ENCODE measurements at places on chromosomes 3 and 15.

- DNase-seq, result no peak
Measured at GRCh38 chr15:99102332-99103235, 2.3 kb upstream of the SYNM start.

- no peak for DNase-seq
Measured at GRCh38 chr3:2656806-2657777, 453.1 kb downstream of the IL5RA start.

DNA sequence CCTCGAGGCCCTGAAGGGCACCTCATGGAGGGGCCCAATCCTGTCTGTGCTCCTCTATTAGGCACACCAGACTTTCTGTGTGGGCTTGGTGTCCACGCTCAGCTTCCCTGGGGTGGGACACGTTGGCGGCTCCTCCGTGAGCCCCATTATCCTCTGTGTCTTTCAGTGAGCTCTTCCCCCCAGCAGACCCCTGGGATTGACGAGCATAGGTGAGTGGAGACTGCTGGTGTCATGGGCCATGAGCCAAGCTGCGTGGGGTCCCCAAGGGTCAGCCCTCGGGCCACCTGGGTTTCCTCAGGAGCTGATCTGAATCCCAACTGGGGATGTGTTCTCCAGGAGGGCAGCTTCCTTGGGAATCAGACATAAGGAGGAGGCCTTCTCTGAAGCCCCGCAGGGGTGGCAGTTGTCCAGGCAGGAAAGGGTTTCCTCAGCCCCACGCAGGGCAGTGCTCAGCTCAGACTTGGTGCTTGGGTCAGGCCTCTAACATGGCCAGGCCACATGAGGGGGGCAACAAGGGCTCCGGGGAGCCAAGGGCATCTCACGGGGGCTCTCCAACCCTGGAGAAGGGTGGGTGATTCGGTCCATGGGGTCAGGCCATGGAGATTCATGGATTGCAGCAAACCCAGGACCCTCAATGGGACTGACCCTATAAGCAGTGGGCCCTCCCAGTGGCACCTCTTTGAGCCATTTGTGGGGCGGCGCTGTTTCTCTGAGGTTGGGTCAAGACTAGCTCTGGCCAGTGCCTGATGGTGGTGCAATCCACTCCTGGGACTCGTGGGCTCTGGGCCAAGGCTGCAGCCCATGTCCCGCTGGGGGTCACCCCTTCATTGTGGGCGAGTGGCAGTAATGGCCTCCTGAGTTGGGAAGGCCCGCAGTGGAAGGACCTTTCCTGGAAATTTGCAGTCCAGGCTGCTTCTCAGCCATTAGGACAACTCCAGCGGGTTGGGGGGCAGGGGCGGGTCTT is 222.5 kb downstream of the SNRPN start:
- DNase-seq, result no peak

- no peak for DNase-seq
Measured at GRCh38 chr3:113659996-113660395, 36.4 kb downstream of the USF3 start.

GRCh38 chr3:49164983-49165720 is 979 bp downstream of the CCDC71 start:
- DNase-seq, result no peak

- DNase-seq, result no peak
Measured at GRCh38 chr15:35198197-35198596, 113.1 kb upstream of the NANOGP8 start.
